ENCODE measurements at places on chromosomes 11 and 22.

- DNase-seq, result no peak
Observed at GRCh38 chr11:24734742-24735237, 237.9 kb downstream of the LUZP2 start.

DNA sequence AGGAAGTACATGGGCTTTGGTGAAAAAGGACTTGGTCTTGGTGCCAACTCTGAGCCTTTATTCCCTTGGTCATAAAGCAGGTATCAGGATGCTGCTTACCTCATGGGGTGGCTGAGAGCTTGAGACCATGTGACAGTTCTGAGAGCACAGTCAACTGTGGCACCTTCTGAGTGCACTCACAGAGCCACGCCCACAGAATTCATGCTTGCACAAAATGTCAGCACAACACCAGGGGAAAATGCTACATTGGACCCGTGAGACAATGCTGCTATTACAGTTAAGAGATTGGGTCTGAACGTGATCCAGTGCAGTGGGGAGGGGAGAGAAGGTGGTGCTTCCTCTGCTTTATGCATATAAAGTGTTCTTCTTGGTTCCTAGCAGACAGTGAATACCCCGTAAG lies 79.5 kb upstream of the SPON1 start:
- no peak for DNase-seq

- no peak for DNase-seq
Observed at GRCh38 chr11:12288931-12289666, 88.3 kb upstream of the PARVA start.

DNA sequence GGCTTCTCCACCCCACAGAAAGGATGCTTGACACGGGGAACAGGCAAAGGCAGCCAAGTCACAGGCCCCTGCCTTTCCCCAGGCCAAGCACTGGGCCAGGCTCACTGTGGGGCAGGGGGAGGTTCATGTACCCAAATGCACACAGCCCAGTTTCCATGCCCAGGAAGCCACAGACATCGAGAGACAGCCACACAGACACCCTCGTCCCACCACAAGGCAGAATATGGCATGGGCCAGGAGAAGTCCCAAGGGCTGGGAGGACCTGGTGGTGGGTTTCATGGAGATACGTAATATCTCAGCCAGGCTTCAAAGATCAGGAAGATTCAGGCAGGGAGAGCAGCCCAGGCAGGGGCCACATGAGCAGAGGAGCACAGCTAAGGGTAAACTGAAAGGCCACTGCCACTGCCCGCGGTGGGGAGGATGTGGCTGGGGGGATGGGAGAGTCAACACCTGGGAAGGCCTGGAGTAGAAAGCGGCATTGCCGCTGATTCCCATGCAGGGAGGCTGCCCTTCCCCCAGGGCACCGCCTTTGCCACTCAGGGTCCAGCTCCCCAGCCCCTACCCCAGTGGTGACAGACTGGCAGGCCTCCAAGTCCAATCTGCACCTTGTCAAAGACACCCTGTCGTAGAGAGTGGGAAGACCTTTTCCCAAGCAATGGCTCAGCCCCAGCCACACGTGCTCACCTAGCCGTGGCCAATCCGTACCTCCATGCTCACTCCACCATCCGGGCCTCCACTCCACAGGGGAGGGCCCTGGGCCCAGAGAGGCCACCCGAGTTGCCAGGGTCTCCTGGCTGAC lies 2.4 kb upstream of the MFNG start:
- DNase-seq, result no peak

DNA sequence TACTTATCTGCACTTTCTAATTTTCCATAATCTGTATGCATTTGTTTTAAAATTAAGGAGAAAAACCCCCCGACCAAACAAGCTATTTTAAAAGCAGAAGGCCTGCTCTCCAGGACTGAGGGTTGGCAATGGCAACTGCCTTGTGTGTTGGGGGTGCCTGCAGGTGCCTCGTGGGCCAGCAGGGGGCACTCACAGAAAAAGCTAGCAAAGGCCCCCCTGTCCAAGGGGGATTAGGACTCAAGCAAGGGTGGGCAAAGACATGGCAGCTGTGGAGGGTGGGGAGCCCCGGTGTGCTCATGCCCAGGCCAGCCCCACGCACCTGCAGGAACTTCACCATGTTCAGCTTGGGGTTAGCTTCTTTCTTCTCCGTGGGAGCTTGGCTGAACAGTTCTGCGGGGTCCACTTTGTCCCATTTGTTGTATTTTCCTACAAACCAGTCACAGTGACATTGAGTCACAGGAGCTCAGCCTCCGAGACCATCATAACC lies 10.3 kb downstream of the TOP3B start:
- DNase-seq, result no peak

GRCh38 chr11:69883292-69884255 lies 64.4 kb upstream of the FGF3 start:
- DNase-seq, result no peak

DNA sequence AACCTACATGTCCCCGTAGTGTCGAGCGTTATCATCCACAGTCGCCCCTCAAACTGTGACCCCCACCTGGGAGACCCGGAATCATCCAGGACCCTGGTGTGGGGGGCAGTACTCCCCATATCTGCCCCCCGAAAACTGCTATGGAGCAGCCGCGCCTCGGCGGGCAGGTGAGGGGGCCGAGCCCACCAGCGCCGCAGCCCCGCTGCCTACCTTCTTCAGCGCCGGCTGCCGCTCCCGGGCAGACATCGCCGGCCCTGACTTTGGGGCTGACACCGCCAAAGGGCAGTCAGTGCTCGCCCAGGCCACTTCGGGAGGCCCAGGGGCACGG lies 825 bp downstream of the ARHGAP20 start:
- DNase-seq, result no peak

All from stimulated activated CD8-positive, alpha-beta memory T cell treated with anti-CD3 and anti-CD28 coated beads, Interleukin-4, amount 100 ng/mL, for 1 hour (primary cell).